ENCODE measurements at places on chromosomes 13 and 19. TPM values are rescaled to one million over a fixed set of nuclear protein-coding genes. Genes with fewer than 3 reads are reported as not detected.

The ZNF726 gene
- total RNA-seq, result 20.3 TPM

The VSTM1 gene
- not detected for total RNA-seq

- no peaks in the 10 kb centered on the region for H3K4me1 ChIP-seq
- no peak overlapping the region for H3K27ac ChIP-seq
- H3K27me3 ChIP-seq, result no peaks in the 10 kb centered on the region
- no peak overlapping the region for H3K4me3 ChIP-seq
- no peak for DNase-seq
Observed at GRCh38 chr19:20365146-20365545, 198.1 kb downstream of the ZNF486 start.

DNA sequence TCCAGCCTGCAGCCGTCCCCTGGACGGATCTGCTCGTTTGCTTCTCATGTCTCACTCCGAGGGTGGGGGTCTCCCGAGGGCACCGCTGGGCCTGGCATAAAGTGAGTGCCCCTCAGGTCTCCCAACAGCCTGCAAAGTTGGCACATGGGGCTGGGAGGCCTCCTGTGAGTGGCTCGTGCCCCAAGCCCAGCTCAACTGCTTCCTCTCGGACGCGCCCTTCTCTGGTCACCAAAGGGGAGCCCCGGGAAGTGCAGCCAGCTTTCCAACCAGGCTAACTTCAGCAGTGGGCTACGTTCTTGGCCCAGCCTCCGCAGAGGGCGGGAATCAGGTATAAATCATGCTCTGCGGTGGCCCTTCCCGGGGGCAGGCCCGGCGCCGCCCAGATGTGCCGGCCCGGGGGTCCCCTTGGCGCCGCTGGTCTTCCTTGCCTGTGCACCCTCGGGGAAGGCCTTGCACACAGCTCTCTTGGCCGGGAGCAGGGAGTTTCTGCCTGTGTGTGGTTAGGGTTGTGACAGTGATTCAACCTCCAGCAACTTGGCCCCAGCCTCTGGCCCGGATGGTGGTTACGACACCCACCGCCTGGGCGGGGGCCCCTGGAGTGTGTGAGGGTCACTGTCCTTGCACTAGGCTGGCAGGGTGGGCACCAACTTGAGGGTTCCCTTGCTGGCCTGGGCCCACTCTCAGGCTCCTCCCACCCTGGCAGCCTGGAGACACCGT, 20.7 kb downstream of the CEBPG start:
- no peak overlapping the region for H3K4me3 ChIP-seq
- no peaks in the 10 kb centered on the region for H3K36me3 ChIP-seq
- no peaks in the 10 kb centered on the region for H3K27me3 ChIP-seq
- no peak overlapping the region for H3K27ac ChIP-seq

DNA sequence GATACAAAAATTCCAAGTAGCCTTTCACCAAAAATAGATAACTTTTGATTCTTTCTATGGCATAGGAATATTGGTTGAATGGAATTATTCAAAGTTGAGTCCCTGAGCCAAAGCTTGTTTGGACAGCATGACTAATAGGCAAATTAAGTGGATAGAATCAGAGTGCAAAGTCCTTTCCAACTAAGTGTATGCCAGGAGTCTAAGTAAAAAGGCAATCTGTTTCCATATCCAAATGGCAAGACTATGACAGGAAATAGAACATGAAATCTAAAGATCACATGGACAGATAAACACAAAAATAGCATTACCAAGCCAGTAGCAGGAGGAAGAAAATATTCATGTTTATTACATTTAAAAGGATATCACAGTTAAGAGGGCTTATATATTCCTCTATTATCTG, 804.6 kb downstream of the SLITRK6 start:
- DNase-seq, result no peak
- H3K4me1 ChIP-seq, result no peaks in the 10 kb centered on the region
- H3K27ac ChIP-seq, result no peak overlapping the region
- H3K27me3 ChIP-seq, result no peaks in the 10 kb centered on the region

- H3K36me3 ChIP-seq, result peaks cover 2% of the 10 kb centered on the region
- H3K4me3 ChIP-seq, result no peak overlapping the region
Observed at GRCh38 chr13:75180805-75181455, 301.0 kb downstream of the TBC1D4 start.

All from activated naive CD8-positive, alpha-beta T cell treated with anti-CD3 and anti-CD28 coated beads, Interleukin-2, amount 10 ng/mL, durations not matched to agents 7 days and 5 days (primary cell).